Psoas muscle (tissue), 8 donors: ENCODE measurements at places on chromosomes 7 and 10. TPM values are rescaled to one million over a fixed set of nuclear protein-coding genes. Genes with fewer than 3 reads are reported as not detected.

- no peak for DNase-seq
These were observed 12.9 kb upstream of the ZMIZ1 start for GRCh38 chr10:79055892-79056291.

DNA sequence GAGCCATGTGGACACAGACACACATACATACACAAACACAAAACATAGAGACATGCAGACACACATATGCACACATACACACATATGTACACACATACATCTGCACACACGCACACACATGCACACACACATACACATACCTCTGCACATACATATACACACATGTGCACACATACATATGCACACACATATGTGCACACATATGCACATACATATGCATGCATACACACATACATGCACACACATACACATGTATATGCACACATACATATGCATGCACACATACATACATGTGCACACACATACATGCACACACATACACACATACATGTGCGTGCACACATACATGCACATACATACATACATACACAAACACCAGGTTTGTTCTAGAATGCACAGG, 236.3 kb upstream of the FOXK1 start:
- no peak for DNase-seq

DNA sequence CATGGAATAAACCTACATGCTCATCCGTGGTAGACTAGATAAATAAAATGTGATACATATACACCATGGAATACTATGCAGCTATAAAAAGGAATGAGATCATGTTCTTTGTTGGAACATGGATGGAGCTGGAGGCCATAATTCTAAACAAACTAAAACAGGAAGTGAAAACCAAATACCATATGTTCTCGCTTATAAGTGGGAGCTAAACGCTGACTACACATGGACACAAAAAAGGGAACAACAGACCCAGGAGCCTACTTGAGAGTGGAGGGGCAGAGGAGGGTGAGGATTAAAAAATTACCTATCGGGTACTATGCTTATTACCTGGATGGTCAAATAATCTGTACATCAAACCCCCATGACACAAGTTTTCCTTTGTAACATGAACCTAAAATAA, 68.7 kb upstream of the SEC61G start:
- DNase-seq, result no peak

DNA sequence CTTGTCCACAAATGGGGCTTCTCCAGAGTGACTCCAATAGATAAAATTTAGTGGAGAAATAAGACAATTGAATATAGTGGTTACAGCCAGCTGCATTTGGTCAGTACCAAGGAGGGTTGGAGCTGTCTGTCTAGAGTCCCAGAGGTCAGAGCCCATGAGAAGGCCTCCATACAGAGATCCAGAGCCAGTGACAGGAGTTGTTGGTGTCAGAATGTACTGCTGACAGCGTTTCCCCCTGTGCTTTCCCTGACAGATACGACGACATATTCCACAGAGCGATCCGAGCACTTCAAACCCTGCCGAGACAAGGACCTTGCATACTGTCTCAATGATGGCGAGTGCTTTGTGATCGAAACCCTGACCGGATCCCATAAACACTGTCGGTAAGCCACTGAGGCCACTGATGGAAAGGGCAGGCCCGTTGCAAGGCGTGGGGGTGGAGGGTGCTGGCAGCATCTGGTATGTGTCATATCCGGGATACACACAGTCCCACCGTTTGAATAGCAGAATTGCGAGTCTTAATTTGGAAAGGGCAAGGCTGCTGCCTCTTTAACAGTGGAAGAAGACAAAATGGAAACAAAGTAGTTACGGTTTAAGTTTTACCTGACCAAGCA, 483.6 kb downstream of the NRG3 start:
- DNase-seq, result no peak

GRCh38 chr7:132904209-132904608, 177.7 kb downstream of the CHCHD3 start:
- DNase-seq, result no peak

- DNase-seq, result no peak
These were observed 135.2 kb downstream of the DIP2C start for GRCh38 chr10:554182-554848.

GRCh38 chr7:82542665-82543064, 99.1 kb upstream of the CACNA2D1 start:
- DNase-seq, result no peak

GRCh38 chr10:86523348-86523747, 1.8 kb upstream of the WAPL start:
- DNase-seq, result no peak

- no peak for DNase-seq
These were observed 207.3 kb downstream of the FAM107B start for GRCh38 chr10:14567421-14567820.

DNA sequence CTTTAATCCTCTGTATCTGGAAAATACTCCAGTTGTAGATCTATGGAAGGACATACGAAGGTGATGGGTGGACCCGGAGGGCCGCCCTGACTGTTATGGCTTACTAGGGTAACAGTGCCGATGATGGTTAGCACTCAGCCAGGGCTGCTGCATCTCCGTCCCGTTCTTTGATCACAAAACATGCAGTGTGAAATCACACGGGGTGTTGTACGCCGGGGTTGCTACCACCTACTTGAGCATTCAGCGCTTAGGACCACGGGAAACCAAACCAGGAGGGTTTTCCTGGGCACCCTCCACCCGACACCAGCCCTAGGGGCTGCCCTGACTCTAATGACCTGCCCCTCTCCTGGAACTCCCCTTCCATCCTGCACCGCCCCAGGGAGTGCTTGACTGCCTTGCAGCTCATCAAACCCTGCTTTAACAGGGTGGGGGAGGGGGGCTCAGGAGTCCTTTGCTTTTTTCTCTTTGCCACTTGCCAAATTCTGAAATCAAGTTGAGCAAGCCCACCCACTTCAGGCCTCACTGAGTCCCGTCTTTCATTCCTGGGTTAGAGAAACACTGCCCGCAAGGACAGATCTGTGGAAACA, 20.4 kb downstream of the ZNF775 start:
- DNase-seq, result no peak

GRCh38 chr7:107559864-107560263, 3.9 kb downstream of the COG5 start:
- DNase-seq, result no peak

- no peak for DNase-seq
These were observed 15.8 kb downstream of the TAS2R39 start for GRCh38 chr7:143199040-143199439.

- DNase-seq, result no peak
These were observed 5.8 kb downstream of the UPP1 start for GRCh38 chr7:48094861-48095293.

DNA sequence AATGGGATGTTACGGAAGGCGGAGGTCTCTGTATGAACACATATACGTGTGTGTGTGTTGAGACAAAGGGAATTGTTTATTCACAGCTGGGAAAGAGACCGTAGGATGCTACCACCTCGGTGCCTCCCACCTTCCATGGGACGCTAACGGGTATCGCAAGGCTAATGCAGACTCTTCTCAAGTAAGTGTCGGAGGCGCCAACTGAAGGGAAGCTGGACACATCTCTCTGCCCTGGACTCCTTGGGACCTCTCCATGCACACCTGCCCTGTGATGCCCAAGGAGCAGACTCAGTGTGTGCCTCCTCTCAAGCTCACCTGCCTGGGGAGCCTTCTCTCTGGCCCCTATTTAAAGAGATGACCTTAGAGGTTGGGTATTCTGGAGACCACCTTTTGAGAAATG, 230.9 kb downstream of the DNAJB6 start:
- DNase-seq, result no peak

DNA sequence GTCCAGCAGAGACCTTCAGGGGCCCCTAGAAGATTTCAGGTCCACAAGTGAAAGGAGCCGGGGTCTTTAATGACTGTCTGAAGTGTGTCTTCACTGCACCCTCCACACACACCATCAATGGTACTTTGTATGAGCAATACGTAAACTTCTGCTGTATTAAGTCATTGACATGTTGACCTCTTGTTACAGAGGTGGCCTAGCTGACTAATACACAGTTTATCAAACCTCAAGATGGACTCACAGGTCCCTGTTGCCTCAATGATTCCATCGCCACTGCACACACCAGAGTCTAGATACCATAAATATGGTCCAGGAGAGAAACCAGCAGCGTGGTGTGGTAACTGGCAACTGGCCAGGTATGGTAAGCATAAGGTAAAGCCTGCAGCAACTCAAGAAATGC, 19.5 kb downstream of the KCNMA1 start:
- no peak for DNase-seq

- DNase-seq, result no peak
These were observed 68.9 kb upstream of the FOXK1 start for GRCh38 chr7:4612939-4613841.

GRCh38 chr7:102927312-102927933, 14.6 kb downstream of the LRRC17 start:
- no peak for DNase-seq

AGAP4 gene
- total RNA-seq, result 2.0 TPM

GHRHR gene
- total RNA-seq, result not detected

ATP6V0E2 gene
- total RNA-seq, result 12.8 TPM

MRLN gene
- 119 TPM for total RNA-seq

GNAT3 gene
- not detected for total RNA-seq

MPP7 gene
- total RNA-seq, result 12.1 TPM

EN2 gene
- total RNA-seq, result 0.73 TPM

AGAP9 gene
- total RNA-seq, result 2.7 TPM

GPR15LG gene
- not detected for total RNA-seq

PALS2 gene
- 67.4 TPM for total RNA-seq

GRM3 gene
- total RNA-seq, result not detected

MARCHF5 gene
- 52.3 TPM for total RNA-seq

VAX1 gene
- total RNA-seq, result not detected
